GM23338 (cell line): ENCODE measurements at places on chromosomes 12 and 14. TPM values are rescaled to one million over a fixed set of nuclear protein-coding genes. Genes with fewer than 3 reads are reported as not detected.

Gene RDH16
- 0.62 and 0.66 TPM in 2 replicates for total RNA-seq

Gene MTERF2
- 4.7 and 9.2 TPM in 2 replicates for total RNA-seq

Gene CLEC14A
- not detected in 2 replicates for total RNA-seq

Gene ZFHX2
- 9.9 and 11.6 TPM in 2 replicates for total RNA-seq

Gene SENP1
- total RNA-seq = 23.7 and 27.7 TPM in 2 replicates

Gene CBLN3
- total RNA-seq = 0.07 TPM in 1 of 2 replicates, not detected in the other

Gene EXD2
- 20.9 and 23.3 TPM in 2 replicates for total RNA-seq

Gene DEPDC4
- 2.2 and 2.5 TPM in 2 replicates for total RNA-seq

Gene DPPA3
- 2.8 and 4.6 TPM in 2 replicates for total RNA-seq

Gene GLIPR1
- total RNA-seq = 0.03 and 0.04 TPM in 2 replicates

Gene KRT77
- total RNA-seq = not detected in 2 replicates

Gene OTUB2
- total RNA-seq = 4.1 and 4.4 TPM in 2 replicates

Gene SLCO1B3
- 0.17 TPM in 1 of 2 replicates, not detected in the other for total RNA-seq

Gene TAS2R46
- 1.0 and 5.0 TPM in 2 replicates for total RNA-seq

Gene PRKCH
- 10.0 and 10.1 TPM in 2 replicates for total RNA-seq

Gene KRT6A
- not detected in 2 replicates for total RNA-seq

Gene PTHLH
- not detected in 2 replicates for total RNA-seq

Gene PELI2
- total RNA-seq = 23.7 and 24.5 TPM in 2 replicates
